ENCODE measurements at places on chromosomes 12 and 14.

- DNase-seq = no peak
Observed at GRCh38 chr12:44377443-44378187, 498.5 kb downstream of the NELL2 start.

DNA sequence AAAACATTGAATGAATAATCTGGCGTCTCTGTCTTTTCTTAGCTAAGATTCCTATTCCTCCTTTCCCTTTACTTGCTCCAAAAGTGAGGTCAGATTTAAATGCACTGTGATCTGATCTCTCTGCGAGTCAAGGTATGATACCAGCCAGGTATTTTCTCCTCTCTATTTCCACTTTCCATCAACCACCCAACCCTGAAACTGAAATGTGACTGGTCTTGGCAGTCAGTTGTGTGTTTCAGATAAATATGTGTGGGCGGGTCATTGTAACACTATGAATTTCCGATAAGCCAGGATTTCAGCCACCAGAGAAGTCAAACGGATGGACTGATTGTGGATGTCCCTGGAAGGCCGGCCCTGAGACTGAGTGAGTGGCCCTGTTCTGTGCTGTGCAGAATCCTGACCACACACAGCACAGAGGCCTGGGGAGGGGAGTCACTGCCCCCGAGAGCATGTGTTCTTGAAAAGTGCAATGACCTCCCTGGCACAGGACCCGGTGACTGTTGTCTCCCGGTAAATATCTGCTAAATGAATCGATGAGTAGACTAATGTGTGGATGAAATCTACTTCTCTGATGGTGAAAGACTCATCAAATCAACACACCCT, 612.5 kb upstream of the TMEM132C start:
- no peak for DNase-seq

DNA sequence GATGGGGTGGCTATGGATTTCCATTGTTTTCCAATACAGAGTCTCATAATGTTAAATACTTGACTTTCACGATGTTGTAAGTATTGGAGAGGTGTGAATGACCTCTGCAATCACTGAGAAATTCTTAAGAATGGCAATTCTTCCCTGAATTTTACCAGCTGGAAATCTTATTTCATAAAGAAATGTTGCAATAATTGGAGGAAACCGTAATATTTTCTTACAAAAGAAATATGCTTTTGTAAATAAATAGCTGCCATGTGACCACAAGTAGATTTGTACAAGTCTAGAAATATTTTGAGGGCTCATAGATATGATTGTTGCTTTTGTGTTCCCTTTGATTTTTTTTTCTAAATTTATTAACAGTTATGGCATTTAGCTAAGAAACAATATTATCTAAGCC, 308.7 kb upstream of the ATP2B1 start:
- DNase-seq = no peak

DNA sequence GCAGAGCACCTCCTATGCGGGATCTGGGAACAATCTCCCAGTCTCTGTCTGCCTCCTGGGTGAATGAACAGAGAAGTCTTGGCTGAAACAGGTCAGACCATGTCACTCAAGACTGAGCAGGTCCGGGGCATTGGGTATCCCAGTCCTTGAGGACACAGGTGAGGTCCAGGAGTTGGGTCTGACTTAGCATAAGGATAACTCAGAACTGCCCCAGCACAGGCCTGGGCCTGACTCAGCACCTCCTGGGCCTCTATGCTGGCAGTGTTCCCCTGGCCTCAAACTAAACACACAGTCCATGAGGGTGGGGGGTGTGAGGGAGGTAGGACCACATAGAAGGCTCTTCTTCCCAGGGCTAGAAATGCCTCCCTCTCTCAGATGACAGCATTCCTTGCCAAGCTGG, 1.5 kb upstream of the SDR9C7 start:
- DNase-seq = no peak

DNA sequence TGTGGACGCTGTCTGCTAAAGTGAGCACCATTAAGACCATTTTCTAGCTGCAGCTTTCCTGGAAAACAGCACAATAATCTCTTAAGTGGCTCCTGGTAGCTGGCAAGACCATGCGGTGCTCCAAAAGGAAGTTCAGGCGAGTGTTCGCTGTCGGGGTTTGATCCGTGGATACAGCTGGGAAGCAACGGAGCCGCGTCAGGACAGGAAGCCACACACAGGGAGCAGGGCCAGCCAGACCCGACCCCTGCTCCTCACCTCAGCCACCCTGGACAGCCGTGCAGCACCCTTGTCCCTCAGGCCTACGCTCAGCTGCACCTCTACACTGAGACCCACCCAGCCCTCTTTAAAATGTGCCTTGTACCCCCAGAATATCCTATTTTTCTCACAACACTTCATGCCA, 19.4 kb downstream of the ZFYVE21 start:
- DNase-seq = no peak

- no peak for DNase-seq
Observed at GRCh38 chr14:43449291-43449690, 1057.8 kb downstream of the FSCB start.

GRCh38 chr14:37816135-37816534, 220.7 kb downstream of the TTC6 start:
- DNase-seq = no peak

GRCh38 chr14:49893309-49894213, 679 bp downstream of the ARF6 start:
- peak; percentile 74 for DNase-seq

GRCh38 chr12:45575823-45576475, 153.6 kb upstream of the ARID2 start:
- no peak for DNase-seq
